Jurkat, Clone E6-1 (cell line): ENCODE measurements at places on chromosomes 1 and 21.

DNA sequence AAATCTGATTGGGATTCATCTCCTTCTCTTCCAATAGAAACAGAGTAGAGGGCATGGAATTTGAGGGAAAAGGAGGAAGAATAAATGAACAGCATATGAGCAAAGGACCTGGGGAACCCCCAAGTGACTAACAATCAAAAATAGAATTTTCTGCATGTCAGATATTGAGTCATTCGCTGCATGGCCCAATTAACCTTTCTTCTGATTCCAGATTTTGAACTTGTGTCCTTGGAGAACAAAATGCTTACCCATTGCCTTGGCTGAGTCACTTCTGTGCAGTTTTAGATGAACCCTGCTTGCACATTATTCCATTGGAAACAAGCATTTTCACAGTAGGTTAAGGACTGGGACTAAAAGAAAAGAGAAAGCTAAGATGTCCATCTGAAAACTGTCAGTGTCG, 390.5 kb downstream of the ST6GALNAC3 start:
- no peak for DNase-seq

- no peak for DNase-seq
Observed at GRCh38 chr21:37821786-37822450, 94.3 kb downstream of the KCNJ6 start.

DNA sequence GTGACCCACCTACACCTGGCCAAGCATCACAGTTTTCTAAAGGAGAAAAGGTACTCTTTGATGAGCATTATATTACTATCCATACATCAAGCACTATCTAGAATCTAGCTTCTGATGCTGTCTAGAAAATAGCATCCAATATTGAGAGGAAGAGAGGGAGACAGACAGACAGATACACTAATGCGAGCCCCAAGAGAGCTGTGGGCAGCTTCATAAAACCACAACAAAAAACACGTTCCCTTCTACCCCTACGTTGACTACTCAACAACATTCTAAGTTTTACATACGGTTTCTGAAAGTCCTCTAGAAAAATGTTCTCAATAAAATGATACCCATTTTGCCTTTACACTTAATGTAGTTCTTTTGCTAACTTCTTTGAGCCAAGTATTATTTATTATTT, 221.8 kb downstream of the SLC45A1 start:
- DNase-seq = no peak

DNA sequence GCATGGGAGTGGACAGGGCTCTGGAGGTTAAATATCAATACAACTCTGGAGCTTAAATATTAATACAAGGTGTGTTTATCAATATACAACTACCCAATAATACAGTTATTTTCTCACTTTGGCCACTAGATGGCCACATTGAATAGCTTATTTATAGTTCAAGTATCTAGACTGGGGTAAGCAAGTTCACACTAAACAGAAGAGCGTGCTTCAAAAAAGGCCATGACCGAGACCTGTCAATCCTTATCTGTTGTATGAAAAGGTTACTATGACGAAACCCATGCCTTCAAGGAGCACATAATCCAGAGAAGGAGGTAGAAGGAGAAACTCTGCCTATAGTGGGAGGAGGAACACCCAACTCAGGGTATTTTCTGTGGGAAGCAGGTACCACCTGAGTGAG, 29.1 kb downstream of the CHML start:
- peak; percentile 63 for DNase-seq

DNA sequence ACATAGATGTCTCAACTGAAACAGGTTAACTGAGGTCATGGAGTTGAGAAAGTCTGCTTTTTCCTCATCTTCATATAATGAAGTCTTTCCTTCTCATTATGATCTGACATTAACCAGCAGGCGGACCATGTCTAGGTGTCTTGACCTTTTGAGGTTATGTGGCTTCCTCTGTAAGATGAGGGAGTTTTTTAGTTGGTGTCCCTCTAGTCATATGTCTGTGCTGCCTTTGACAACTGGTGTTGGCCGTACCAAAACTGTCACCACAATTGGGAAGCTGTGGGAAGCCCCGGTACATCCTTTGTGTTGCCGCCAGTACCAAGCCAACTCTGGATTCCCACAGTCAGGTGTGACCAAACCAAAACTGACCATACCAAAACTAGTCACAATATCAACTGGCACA, 105.1 kb downstream of the PBX1 start:
- no peak for DNase-seq

DNA sequence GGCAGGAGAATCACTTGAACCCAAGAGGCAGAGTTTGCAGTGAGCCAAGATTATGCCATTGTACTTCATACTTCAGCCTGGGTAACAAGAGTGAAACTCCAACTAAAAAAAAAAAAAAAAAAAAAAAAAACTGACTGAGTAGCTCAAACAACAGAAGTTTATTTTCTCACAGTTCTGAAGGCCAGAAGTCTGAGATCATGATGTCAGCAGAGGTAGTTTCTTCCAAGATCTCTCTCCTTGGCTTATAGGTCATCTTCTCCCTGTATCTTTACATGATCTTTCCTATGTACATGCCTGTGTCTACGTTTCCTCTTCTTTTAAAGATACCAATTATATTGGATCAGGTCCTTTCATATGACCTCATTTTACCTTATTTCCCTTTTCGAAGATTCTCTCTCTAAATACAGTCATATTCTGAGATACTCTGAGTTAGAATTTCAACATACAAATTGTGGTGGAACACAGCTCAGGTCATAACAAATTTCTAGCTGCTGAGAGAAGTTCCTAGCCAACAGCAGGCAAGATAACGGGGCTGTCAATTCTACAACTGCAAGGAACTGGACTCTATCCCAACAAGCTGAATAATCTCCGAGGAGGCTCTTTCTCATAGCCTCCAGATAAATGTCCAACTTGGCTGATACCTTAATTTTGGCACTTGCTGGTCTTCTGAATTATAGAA, 187.7 kb upstream of the ADAMTS5 start:
- no peak for DNase-seq

GRCh38 chr1:85128316-85128715, 72.5 kb downstream of the SYDE2 start:
- DNase-seq = no peak

DNA sequence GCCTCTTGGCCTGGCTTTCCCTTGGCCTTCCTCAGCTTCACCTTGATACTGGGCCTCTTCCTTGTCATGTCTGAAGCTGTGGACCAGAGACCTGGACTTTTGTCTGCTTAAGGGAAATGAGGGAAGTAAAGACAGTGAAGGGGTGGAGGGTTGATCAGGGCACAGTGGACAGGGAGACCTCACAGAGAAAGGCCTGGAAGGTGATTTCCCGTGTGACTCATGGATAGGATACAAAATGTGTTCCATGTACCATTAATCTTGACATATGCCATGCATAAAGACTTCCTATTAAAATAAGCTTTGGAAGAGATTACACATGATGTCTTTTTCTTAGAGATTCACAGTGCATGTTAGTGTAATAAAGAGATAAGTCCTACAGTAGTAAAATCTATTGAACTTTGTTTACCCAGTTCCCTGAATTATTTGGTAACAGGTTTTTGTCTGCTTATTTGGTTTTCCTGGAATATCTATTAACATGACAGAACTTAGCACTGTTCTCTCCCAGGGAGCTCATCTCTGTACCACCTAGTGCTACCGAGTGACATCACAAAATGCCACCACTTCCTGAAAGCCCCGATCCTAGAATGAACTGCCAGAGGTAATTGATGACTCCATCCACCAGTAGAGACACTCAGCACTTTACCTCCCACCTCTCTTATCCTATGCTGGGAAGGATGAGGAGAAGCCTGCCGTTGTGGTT, 22.2 kb downstream of the UBE2T start:
- DNase-seq = no peak

DNA sequence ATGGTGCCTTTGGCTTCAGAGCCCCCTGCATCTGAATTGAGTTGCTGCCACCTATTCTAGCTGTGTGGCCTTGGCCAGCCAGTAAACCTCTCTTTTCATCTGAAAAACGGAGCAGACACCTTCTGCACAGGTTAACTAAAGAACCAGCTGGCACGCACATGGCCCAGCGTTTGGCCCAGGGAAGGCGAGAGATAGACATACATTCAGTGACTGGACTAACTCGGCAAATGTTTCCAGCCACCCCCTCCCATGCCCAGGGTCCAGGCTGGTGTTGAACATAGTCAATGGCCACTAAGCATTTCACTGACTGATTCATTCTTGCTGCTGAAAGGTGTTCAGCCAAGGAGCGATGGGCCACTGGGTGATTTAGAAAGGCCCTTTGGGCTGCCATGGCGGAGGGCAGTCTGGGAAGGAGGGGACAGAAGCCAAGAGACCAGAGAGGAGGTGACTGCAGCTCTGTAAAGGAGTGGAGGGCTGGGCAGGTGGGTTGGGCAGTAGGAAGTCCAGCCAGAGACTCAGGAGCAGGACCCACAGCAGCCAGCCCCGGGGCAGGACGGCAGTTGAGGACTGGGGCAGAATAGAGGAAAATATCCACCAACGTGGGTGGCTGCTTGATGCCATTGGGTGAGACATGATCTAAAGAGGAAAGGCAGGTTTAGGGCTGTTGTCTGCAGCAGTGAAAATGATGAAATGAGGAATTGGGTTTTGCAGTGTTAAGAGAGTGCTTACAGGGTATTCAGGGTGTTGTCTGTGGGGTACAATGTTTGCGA, 184.3 kb downstream of the HIVEP3 start:
- DNase-seq = no peak
